ENCODE measurements at places on chromosomes 1 and 21.

DNA sequence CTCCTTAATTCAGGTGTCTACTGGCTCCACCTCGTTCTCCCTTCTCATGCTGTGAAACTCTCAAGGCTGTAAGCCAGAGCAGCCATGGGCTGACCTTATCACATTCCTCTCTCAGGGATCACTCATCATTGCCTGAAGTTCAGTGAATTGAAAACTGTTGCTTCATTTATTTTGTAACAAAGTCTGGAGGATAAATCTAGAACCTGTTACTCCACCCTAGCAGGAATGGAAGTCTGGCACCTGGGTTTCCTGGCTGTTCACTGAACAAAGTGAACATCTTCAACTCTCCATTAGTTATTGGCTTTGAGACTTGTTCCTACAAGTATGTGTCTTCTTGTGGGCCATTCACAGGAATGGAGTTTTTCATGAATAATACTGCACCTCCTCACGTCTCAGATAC is 584.1 kb downstream of the PTPRU start:
- DNase-seq: no peak

DNA sequence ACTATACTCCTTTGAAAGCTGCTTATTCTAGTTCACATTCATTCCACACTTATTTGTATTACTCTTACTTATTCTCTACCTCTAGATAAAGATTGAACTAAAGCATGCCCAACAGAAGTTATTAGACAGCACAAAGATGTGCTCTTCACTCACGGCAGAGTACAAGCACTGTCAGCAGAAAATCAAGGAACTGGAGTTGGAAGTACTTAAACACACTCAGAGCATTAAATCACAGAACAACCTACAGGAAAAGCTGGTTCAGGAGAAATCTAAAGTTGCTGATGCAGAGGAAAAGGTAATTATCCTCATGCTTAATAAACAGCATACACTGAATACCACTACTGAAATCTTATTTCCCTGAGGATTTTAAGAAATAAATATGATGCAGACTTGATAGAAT is 81.3 kb upstream of the PPIH start:
- DNase-seq: no peak

- no peak for DNase-seq
These were observed 3.2 kb downstream of the IL23R start for GRCh38 chr1:67169496-67169895.

- no peak for DNase-seq
These were observed 92.1 kb downstream of the SPSB1 start for GRCh38 chr1:9384751-9385245.

GRCh38 chr1:162035241-162035640 is 11.6 kb upstream of the OLFML2B start:
- DNase-seq: no peak

- peak; percentile 36 for DNase-seq
These were observed 45.4 kb upstream of the USP1 start for GRCh38 chr1:62391369-62391971.

- no peak for DNase-seq
These were observed 80.5 kb upstream of the CNIH3 start for GRCh38 chr1:224535641-224536040.

DNA sequence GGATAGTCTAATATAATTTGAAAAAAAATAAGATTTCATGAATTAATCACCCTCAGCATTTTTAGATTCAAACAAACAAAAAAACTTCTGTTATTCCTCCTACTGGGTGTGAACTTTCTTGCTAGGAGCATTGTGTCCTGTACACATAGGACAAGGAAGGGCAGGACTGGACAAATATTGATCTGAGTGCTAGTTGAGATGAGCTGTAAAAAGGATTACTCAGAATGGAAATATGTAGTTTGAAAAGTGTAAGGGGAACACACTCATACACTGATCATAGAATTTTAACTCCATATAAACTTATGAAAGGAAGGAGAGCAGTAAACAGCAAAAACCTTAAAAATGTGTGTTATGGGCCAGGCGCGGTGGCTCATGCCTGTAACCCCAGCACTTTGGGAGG is 156.5 kb upstream of the ZNF648 start:
- no peak for DNase-seq

DNA sequence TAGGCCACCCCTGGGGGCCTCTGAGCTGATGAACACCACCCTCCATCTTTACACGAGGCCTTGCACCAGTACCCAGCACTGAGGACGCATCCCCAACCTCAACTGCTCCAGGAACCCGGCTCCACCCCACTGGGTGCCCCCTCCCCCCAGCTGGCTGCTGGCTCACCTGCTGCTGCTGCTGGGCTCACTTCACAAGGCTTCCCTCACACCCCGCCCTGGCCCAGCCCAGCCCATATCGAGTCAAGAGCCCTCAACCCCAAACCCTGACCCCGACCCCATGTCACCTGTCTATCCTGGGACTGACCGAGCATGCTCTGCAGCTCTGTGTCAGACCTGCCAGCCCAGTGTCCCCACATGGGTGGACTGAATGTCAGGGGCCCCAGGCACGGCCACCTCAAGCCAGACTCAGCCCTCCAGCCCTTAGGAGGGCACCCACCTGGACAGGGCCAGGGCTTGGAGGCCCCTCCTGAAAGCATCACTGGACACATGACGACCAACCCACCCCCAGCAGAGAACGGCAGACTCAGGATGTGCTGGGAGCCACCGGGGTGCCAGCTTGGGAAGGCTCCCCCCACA is 21.4 kb downstream of the WNT9A start:
- DNase-seq: no peak

- DNase-seq: no peak
These were observed 316.9 kb upstream of the SGIP1 start for GRCh38 chr1:66217021-66217420.

DNA sequence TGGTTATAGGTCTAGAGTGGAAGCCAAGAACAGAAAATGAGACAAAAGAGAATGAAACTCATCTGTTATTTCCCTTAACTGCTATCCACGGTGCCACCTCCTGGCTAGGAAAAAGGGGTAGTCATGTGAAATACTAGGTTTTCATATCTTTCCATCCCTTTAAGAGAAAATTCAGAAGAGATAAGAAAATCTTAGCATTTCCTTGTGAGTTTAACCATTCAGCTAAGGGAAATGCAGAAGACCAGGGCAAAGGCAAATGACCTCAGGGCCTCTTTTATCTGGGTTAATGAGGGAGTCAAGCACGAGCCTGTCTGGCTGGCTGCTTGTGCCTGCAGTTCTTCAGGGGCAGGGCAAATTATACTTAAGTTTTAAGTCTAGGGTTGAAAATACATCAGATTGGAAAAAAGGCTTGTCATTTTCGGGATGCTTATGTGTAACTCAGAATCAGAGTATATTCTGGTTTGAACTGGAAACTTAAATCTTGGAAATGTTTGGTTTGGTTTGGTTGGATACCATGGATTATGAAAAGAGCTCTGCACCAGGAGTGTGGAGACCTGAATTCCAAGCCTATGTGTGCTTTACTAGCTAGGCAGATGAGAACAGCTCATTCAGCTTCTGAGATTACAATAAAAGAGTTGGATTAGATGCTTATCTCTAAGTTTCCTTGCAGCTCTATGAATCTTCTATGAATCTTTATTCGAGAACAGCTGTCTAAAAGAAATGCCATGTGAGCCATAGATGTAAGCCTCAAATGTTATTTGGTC is 19.9 kb downstream of the NIBAN1 start:
- DNase-seq: no peak

- no peak for DNase-seq
These were observed 27.7 kb downstream of the PTAFR start for GRCh38 chr1:28148880-28149195.

GRCh38 chr21:36914244-36915013 is 52.0 kb downstream of the HLCS start:
- DNase-seq: no peak

DNA sequence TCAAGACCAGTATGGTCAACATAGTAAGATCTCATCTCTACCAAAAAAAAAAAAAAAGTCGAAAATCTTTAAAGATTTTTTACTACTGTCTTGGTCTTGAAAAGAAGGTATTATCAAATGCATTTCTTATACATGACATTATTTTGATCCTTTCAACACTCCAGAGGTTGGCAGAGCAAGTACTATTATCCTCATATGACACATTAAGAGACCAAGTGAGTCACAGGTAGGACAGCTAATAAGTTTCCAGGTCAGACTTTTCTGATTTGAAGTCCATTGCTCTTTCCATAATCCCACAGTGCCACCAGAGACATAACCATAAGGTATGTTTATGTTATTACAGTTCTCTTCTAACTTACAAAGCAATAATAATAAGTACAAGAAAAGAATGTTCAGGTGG is 15.2 kb downstream of the DBT start:
- DNase-seq: no peak

- no peak for DNase-seq
These were observed 14.5 kb downstream of the CFHR4 start for GRCh38 chr1:196902344-196902743.

GRCh38 chr1:209877087-209877764 is 49.5 kb downstream of the UTP25 start:
- DNase-seq: no peak

- DNase-seq: no peak
These were observed 100.6 kb upstream of the ACTL8 start for GRCh38 chr1:17654519-17654918.

GRCh38 chr1:67683316-67683715 is 1.7 kb upstream of the GADD45A start:
- DNase-seq: no peak
